ENCODE measurements at places on chromosomes 7 and 10.

- no peak for DNase-seq
Observed at GRCh38 chr10:69500864-69501468, 49.7 kb downstream of the TSPAN15 start.

DNA sequence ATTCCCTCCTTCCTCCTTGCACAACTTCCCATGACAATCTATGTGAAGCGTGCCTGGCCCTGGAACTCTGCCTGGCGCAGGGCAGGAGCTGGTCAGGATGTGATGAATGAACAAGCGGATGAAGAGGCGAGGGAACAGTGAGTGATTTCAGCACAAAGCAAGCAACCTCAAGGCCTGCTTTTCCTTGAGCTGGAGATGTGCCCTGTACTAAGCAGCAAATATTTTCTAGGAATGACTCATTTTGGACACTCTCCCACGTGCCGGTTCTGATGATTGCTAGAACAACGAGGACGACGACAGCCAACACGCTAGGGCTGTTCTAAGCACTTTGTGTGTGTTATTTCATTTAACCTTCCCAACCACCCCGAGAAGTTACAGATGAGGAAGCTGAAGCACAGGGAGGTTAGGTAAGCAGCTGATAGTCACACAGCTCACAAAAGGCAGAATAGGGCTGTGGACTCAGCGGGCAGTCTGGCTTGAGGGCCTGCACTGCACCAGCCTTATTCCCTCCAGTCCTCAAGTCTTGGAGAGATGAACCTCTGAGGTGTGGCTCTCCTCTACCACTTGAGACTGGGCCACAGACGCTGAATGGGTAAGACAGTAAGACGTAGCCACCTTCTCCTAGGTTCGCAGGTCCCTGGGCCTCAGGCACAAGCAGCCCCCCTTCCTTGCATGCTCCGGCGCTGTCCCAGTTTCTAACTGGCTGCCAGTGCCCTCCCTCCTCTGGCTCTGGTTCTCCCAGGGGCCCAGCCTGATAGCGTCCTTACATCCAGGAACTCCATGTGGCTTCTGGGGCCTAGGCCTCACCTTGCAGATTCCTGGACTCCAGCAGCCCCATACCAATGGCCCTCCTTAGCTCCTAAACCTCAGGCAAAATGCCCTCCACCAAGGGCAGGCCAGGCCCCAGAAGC, 59.0 kb downstream of the YKT6 start:
- DNase-seq, result peak; percentile 92

DNA sequence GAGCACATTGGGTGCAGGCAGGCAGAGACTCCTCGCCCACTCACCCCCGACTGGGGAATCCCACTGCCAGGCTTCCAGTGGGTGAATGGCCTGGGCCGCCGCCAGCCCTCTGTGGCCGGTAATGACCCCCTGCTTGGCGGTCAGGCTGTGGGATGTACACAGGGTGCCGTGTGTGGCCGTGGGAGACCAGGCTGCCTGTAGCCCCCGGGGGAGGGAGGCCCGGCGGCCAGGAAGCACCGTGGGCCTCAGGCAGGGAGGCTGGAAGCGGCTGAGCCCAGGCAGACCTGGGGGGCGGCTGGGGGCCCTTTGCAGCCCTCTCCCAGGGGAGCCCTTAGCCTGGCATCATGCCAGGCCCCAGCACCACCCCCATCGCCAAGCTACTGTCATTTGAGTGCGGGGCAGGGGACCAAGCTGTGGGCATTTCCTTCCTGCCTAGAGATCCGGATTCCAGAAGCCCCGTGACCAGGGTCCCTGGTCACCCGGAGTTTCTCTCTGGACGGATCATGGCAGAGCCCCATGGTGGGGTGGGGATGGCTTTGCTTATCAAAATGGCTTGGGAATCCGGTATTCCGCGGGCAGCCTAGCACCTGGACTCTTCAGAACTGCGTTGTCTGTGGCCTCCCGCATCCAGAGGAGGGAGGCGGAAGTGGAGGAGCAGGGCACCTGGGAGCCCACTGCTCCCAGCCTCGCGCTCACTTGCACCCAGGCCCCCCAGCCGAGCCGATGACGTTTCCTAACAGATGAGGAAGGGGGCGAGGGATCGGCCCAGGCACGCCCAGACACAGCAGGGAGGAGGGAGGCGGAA, 1.1 kb downstream of the TTYH3 start:
- DNase-seq, result peak; percentile 16

- DNase-seq, result no peak
Observed at GRCh38 chr7:154569916-154570315, 433.0 kb downstream of the PAXIP1 start.

- DNase-seq, result no peak
Observed at GRCh38 chr7:151494298-151495284, 25.1 kb downstream of the RHEB start.

- DNase-seq, result no peak
Observed at GRCh38 chr7:124113045-124113444, 80.2 kb upstream of the TMEM229A start.

DNA sequence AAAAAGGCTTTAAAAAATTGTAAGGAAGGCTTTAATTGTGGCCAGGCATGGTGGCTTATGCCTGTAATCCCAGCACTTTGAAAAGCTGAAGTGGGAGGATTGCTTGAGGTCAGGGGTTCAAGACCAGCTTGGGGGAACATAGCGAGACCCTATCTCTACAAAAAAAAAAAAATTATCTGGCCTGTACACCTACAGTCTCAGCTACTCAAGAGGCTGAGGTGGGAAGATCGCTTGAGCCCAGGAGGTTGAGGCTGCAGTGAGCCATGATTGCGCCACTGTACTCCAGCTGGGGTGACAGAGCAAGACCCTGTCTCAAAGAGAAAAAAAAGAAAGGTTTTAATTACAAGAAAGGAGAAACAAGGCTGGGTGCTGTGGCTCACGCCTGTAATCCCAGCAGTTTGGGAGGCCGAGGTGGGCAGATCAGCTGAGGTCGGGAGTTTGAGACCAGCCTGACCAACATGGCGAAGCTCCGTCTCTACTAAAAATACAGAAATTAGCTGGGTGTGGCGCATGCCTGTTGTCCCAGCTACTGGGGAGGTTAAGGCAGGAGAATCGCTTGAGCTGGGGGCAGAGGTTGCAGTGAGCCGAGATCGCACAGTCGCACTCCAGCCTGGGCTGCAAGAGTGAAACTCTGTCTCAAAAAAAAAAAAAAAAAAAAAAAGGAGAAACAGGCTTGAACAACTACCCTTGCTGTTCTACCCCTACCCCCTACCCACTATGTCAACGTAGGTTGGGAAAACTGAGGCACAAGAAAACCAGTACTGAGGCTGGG, 83.7 kb downstream of the CARD11 start:
- DNase-seq, result no peak

Data from stromal cell of bone marrow (primary cell).